Vagina (tissue), 2 donors: ENCODE measurements at places on chromosomes 12 and 14.

GRCh38 chr12:6090803-6091202 lies 33.7 kb downstream of the VWF start:
- no peak for DNase-seq

GRCh38 chr12:39341761-39342160 lies 101.2 kb downstream of the KIF21A start:
- DNase-seq = no peak

- no peak for DNase-seq
Observed at GRCh38 chr14:56555921-56556570, 23.6 kb upstream of the TMEM260 start.

GRCh38 chr12:5203274-5203673 lies 159.6 kb downstream of the KCNA5 start:
- no peak for DNase-seq

DNA sequence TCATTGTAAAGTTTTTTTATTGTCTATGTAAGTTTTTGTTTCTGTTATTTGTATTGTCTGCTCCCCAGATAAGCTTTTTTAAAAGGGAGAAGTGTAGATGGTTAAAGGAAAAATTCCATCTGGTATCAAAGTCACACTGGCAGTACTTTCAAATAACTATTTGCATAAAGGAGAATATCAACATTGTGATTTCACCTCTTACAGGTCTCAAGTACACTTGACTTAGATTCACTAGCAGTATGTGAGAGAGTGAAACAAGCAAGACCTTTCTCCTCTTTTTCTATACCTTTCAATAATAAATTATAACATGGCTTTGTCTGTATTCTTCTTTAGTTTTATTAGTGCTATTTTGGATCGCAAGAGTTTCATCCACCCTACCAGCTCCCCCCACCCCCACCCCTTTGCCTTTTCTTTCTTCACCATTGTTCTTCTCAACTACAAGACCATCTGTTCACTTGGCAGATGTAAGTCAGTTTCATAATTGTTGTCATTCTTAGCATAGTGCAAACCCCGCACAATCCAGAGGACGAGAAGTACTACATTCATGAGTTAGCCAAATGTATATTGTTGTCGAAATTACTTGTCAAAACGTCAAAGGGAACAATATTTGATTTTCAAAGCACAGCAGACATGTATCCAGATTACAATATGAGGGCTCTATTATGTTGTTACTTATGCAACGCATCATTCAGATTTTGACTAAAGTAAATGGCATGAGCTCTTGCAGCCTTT lies 602.7 kb upstream of the FLRT2 start:
- DNase-seq = no peak

- no peak for DNase-seq
Observed at GRCh38 chr14:21974741-21975140, 301.1 kb upstream of the OR4E1 start.
